ENCODE measurements at places on chromosomes 5 and 9. TPM values are rescaled to one million over a fixed set of nuclear protein-coding genes. Genes with fewer than 3 reads are reported as not detected.

The RUSC2 gene
- 23.6 TPM for polyA plus RNA-seq

The BTNL3 gene
- 0.11 TPM for polyA plus RNA-seq

The BASP1 gene
- 4.8 TPM for polyA plus RNA-seq

The PCDHB9 gene
- polyA plus RNA-seq, result 0.63 TPM

The WNK2 gene
- 167 TPM for polyA plus RNA-seq

The TRIM7 gene
- polyA plus RNA-seq, result 4.4 TPM

The AGGF1 gene
- polyA plus RNA-seq, result 7.6 TPM

The IL4 gene
- polyA plus RNA-seq, result not detected

The PCDHA5 gene
- polyA plus RNA-seq, result 0.02 TPM

The NUTM2F gene
- not detected for polyA plus RNA-seq

The PCDHGA5 gene
- polyA plus RNA-seq, result 2.0 TPM
